Heart right ventricle (tissue), 16 donors: ENCODE measurements at places on chromosomes 2 and 18. TPM values are rescaled to one million over a fixed set of nuclear protein-coding genes. Genes with fewer than 3 reads are reported as not detected.

Gene KRTCAP3
- total RNA-seq, result not detected

Gene PROC
- not detected for total RNA-seq

Gene RGPD3
- 0.09 TPM for total RNA-seq

Gene KYNU
- 1.0 TPM for total RNA-seq

Gene CCT7
- 178 TPM for total RNA-seq

Gene NPAS2
- 48.4 TPM for total RNA-seq

Gene RESP18
- not detected for total RNA-seq

Gene SLC9A2
- total RNA-seq, result not detected

Gene SP140
- not detected for total RNA-seq

Gene KIAA2012
- total RNA-seq, result not detected

Gene PCARE
- total RNA-seq, result 1.2 TPM

Gene PFN4
- total RNA-seq, result 0.76 TPM

Gene MEIS1
- total RNA-seq, result 63.8 TPM

Gene CEP68
- total RNA-seq, result 23.0 TPM

Gene RNF25
- total RNA-seq, result 14.3 TPM

Gene TDRD15
- not detected for total RNA-seq

Gene RIT2
- not detected for total RNA-seq

Gene NAT8
- not detected for total RNA-seq

Gene DSC3
- total RNA-seq, result 0.11 TPM

Gene LBX2
- not detected for total RNA-seq

Gene SPATA3
- total RNA-seq, result not detected

Gene HSPE1
- 110 TPM for total RNA-seq

Gene TMEM17
- total RNA-seq, result 1.8 TPM

Gene KIF3C
- 2.1 TPM for total RNA-seq

Gene DSG4
- total RNA-seq, result not detected

Gene ITGB6
- total RNA-seq, result 1.6 TPM

Gene DLGAP1
- total RNA-seq, result 5.4 TPM

Gene TMEM163
- total RNA-seq, result 0.19 TPM

Gene HOXD13
- not detected for total RNA-seq

Gene LAMA3
- total RNA-seq, result 3.0 TPM

Gene NEB
- 8.3 TPM for total RNA-seq

Gene SRBD1
- total RNA-seq, result 13.5 TPM

Gene LINC00305
- not detected for total RNA-seq

Gene ASB18
- total RNA-seq, result 16.3 TPM

Gene CABLES1
- total RNA-seq, result 1.5 TPM
